ENCODE measurements at places on chromosomes 3 and 15. TPM values are rescaled to one million over a fixed set of nuclear protein-coding genes. Genes with fewer than 3 reads are reported as not detected.

GOLGA8N gene
- total RNA-seq, result 3.6 TPM

GOLGA6A gene
- not detected for total RNA-seq

CLRN1 gene
- total RNA-seq, result not detected

GPR171 gene
- not detected for total RNA-seq

COL6A5 gene
- total RNA-seq, result under 0.01 TPM

LYZL4 gene
- not detected for total RNA-seq

APOD gene
- 2.1 TPM for total RNA-seq

All from fibroblast of lung (primary cell).